NCI-H187 treated with DMSO at 0.1 percent for 48 hours (cell line): ENCODE measurements at places on chromosomes 3 and 15.

DNA sequence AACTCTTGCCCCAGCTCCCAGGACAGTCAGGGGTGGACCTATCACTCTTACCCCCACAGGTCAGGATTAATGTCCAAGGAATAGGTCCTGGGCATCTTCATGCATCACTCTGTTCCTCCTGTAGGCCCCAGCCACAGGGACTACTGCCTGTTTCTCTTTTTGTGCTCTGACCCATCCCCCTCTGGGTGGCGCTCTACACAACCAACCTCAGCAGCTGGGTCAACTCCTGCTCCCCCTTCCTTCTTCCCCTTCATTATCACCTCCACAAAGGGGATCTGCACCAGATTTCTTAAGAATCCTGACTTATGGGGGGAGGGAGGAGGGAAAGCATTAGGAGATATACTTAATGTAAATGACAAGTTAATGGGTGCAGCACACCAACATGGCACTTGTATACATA, 12.2 kb upstream of the TRANK1 start:
- DNase-seq, result no peak

GRCh38 chr15:77371850-77372563, 47.9 kb downstream of the PEAK1 start:
- no peak for DNase-seq

GRCh38 chr3:174444391-174444790, 414.7 kb upstream of the NAALADL2 start:
- DNase-seq, result no peak

DNA sequence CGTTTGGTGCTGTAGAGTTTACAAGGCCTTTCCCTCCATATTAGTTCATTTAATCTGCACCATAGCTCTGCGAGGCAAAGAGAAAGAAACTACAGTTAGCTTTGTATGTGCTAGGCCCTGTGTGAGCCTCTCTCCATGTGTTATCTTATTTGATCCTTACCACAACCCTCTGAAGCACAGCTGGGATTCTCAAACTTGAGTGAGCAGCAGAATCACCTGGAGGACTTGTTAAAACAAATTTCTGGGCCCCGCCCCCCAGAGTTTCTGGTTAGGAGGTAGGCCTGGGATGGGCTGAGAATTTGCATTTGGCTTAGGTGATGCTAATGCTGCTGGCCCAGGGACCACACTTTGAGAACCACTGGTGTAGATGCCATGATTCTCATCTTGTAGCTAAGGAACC, 12.3 kb downstream of the CA12 start:
- no peak for DNase-seq

GRCh38 chr3:59816312-59816711, 766.5 kb upstream of the CFAP20DC start:
- DNase-seq, result no peak

- no peak for DNase-seq
Observed at GRCh38 chr3:181899702-181900101, 188.0 kb downstream of the SOX2 start.

- no peak for DNase-seq
Observed at GRCh38 chr15:56774356-56774755, 41.0 kb upstream of the ZNF280D start.

- DNase-seq, result no peak
Observed at GRCh38 chr3:189308608-189309007, 136.8 kb downstream of the TPRG1 start.

DNA sequence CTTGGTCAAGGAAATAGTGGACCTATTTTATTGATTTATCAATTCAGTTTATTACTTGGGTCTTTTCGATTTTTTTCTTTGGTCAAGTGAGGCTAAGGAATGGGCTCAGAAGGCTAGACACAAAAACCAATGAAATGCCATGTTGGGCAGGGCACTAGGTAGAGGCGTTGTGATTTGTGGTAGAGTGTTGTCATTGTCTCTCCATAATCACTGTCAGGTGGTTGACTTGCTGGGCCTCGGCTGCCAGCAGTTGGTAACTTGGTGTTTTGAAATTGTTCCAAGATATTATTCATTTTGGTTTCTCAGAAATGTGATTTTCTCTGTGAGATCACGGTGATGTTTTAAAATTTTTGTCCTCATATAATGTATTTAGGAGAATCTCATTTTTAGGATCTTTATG, 173.6 kb downstream of the KLHL25 start:
- no peak for DNase-seq

GRCh38 chr3:112685420-112685819, 44.5 kb upstream of the CCDC80 start:
- DNase-seq, result no peak

- DNase-seq, result no peak
Observed at GRCh38 chr3:119161240-119161639, 12.2 kb upstream of the UPK1B start.

DNA sequence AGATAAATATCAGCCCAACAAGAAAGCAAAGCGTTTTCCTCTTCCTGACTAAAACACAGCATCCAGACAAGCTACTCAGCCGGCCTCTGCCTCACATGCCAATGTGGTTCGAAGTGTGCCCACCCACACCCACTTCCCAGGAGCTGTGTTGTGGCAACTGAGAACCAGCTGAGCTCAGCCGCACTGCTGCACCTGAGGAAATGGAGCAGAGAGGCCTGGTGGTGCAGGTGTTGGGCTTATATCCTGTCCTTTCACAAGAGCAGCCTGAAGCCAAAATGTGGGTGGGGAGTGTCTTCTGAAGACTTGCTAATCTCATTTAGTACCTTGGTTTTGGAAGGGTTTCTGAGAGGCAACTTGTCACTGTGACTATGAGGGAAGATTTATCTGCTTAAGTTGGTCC, 23.0 kb upstream of the RETNLB start:
- no peak for DNase-seq

DNA sequence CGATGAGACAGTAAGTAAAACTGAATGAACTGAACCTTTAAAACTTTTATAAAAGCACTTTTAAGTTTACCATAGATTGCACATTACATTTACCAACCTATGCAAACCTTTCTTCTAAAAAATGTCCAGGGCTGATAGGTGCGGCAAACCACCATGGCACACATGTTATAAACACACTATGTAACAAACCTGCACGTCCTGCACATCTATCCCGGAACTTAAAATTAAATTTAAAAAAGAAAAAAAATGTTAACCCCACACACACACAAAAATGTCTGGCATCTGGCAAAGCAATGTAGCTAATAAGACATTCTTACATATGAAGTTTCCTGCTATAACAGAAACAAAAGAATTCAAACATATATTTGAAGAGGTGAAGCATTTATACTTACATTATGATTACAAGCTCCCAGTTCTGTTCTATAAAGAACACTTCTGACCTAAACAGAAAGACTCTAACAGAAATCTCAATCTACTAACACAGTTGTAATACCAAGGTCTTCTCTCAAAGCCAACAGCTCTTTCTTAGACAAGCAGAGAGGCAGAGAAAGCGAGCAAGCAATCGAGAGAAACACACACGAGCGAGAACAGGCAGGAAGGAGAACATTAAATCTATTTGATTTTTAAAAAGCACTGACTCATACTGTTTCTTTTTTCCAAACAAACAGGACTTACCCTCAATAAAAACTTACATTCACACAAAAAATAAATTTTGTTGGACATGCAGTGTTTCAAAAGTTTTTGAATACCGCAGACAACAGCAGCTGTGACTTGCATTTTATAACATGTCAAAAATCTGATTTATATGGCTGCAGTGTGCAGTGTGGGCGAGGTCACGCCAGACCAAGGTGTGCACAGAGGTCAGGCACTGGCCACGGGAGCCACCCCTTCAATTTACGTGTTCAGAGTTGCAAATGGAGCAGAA, at the start of gene NRG4:
TSS of gene NRG4 (minus strand) at position 798 of the 925 bp plus-strand sequence. CDS start 1,194 bp downstream, outside the sequence.
- no peak for DNase-seq

- DNase-seq, result peak; percentile 61
Observed at GRCh38 chr3:127786353-127787070, 35.8 kb downstream of the MGLL start.

DNA sequence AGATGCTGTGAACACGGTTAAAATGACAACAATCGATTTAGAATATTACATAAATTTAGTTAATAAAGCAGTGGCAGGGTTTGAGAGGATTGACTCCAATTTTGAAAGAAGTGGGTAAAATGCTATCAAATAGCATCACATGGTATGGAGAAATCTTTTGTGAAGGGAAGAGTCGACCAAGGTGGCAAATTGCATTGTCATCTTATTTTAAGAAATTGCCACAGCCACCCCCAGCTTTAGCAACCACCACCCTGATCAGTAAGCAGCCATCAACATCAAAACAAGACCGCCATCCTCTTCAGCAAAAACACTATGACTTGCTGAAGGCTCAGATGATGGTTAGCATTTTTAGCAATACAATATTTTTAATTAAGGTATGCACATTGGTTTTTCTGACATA, 5.7 kb upstream of the CCR5 start:
- DNase-seq, result no peak

GRCh38 chr15:71189718-71190117, 74.4 kb downstream of the THSD4 start:
- no peak for DNase-seq

GRCh38 chr15:41495736-41496599, 2.3 kb downstream of the ITPKA start:
- DNase-seq, result no peak

DNA sequence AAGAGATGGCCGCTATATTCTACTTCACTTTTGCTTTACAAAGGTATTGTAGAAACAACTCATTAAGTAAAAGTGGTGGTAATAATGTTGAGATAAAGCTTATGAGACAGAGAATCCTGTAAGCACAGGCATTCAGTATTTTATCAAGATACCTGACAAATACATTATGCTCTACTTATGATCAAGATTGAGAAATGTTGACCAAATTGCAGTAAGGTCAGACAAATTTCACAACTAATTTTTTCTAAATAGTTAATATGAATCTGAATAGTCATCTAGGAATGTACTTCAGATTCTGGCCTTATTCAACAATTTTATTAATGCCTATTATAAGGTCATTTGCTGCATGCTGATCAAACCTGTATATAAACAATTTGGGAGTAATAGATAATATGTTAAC, 95.1 kb upstream of the MBNL1 start:
- DNase-seq, result no peak

DNA sequence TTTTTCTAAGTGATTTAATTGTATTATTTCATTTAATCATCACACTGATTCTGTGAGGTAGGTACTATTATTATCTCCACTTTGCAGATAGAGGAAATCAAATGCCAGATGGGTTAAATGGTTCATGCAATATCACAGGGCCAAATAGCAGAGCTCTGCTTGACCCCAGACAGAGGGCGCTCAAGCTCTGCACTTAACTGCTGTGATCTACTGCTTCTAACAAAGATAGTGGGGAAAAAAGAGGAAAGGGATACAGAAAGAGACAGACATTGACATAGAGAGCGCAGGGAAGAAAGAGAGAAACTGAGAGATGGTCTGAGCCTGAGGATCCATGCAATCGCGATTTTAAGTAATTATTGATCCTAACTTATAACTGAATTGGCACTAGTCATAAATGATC, 279.1 kb upstream of the THRB start:
- no peak for DNase-seq

- DNase-seq, result peak; percentile 19
Observed at GRCh38 chr3:115760716-115761115, 137.4 kb downstream of the GAP43 start.

DNA sequence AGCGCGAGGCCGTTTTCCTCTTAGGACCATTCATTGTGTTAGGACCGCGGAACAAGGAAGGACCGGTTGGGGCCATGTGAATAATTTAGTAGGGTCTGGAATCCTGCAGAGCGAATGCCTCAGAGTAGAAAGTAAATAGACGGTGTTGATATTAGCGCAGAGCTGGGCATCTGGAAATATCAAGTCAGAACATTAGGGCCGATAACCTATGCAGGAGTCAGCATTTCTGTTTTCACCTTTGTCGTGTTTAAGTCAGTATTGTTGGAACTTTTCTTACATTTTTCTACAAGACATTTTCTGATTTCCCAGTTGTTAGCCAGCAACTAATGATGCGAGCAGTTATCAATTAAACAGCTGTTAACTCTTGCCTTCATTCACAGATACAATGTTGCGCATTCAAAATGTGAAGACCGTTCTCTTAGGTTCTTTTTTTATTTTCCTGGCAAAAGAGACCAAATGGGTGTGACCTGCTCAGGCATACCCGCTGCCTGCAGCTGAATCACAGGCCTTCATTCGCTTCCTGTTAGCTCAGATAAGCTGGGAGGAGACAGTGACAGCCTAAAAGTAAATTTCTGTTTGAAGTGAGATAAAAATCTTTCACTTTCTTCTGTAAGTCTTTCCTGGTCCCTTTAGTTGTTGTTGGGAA, 966 bp upstream of the PKM start:
- DNase-seq, result no peak

DNA sequence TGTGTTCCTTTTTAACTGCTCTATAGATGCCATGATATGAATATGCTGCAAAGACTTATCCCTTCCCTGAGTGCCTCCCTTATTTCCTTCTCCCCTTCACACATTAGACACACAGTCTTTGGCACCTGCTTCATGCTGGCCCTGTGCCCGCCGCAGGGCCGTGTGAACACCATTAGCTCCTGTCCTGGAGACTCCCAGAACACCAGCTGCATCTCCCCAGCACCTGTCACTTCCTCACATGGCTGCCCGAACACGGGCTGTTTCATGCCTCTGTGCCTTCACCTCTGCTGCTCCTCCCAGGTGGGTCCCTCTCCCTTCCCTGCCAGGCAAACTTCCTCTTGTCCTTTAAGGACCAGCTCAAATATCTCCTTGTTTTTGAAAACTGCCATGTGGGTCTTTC, 40.5 kb upstream of the SEC13 start:
- DNase-seq, result no peak

- no peak for DNase-seq
Observed at GRCh38 chr15:81843226-81843625, 202.6 kb downstream of the MEX3B start.

- DNase-seq, result no peak
Observed at GRCh38 chr15:65089206-65089824, 12.8 kb downstream of the KBTBD13 start.

GRCh38 chr3:141104151-141104821, 53.1 kb downstream of the SPSB4 start:
- DNase-seq, result no peak

DNA sequence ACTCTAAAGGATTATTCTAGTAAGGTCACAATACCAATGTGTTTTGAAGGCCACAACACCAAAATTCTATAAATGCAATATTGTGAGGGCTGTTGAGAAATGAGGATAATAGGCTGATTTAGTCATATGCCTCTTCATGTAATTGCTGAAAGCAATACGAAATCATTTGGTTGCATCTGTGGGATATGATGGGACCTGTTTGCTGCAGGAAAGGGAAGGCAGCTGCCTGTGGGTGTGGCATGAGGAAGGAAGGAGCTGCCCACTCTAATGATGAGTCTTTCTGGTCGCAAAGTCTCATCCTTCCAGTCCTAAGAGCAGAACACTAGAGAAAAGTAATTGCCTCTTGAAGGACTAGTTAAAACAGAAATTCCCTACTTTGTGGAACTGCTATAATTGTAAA, 245.3 kb upstream of the ZPLD1 start:
- no peak for DNase-seq
